ENCODE measurements at places on chromosomes 11 and 22. TPM values are rescaled to one million over a fixed set of nuclear protein-coding genes. Genes with fewer than 3 reads are reported as not detected.

The KRTAP5-8 gene
- not detected for total RNA-seq

The PATE2 gene
- not detected for total RNA-seq

The SHANK3 gene
- 0.43 TPM for total RNA-seq

The TBX10 gene
- total RNA-seq, result not detected

The MYEOV gene
- 4.9 TPM for total RNA-seq

The MB gene
- not detected for total RNA-seq

The MUC2 gene
- not detected for total RNA-seq

The GPHA2 gene
- total RNA-seq, result not detected

The PAMR1 gene
- total RNA-seq, result 491 TPM

The YPEL1 gene
- total RNA-seq, result 1.3 TPM

The GUCY1A2 gene
- under 0.01 TPM for total RNA-seq

The TREH gene
- total RNA-seq, result under 0.01 TPM

The MYBPC3 gene
- total RNA-seq, result not detected

The ST3GAL4 gene
- total RNA-seq, result 64.6 TPM

The SPECC1L gene
- 26.2 TPM for total RNA-seq

The SLC25A22 gene
- total RNA-seq, result 11.8 TPM

The LRRC4C gene
- total RNA-seq, result 0.17 TPM

The MUC5AC gene
- total RNA-seq, result not detected

The TRAF6 gene
- total RNA-seq, result 4.2 TPM

The KDM4D gene
- 0.09 TPM for total RNA-seq

The YAP1 gene
- total RNA-seq, result 115 TPM

The CALCA gene
- not detected for total RNA-seq

The RIMBP3C gene
- 0.47 TPM for total RNA-seq

Data from bronchial smooth muscle cell (primary cell).